ENCODE measurements at places on chromosomes 5 and 9.

DNA sequence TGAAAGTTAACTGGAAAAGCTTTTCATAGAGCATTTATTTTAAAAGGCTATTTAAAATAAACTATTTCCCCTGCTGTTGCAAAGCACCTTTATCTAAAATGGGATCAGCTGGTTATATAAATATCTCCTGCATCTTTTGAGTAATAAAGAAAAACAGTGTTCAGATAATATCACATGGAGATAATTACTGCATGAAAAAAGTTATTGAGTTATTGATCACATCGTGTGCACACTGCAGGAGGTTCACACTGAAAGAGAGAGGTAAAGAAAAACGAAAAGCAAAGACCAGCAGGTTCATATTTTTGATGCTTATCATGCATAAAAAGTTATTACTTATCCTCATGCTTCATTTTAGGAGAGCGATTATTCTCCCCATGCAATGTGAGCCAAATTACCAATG lies 55.4 kb upstream of the OTP start:
- no peak for DNase-seq

GRCh38 chr5:137446615-137447014 lies 52.5 kb downstream of the SPOCK1 start:
- DNase-seq: no peak

- no peak for DNase-seq
Measured at GRCh38 chr5:64318175-64318574, 152.5 kb downstream of the RNF180 start.

DNA sequence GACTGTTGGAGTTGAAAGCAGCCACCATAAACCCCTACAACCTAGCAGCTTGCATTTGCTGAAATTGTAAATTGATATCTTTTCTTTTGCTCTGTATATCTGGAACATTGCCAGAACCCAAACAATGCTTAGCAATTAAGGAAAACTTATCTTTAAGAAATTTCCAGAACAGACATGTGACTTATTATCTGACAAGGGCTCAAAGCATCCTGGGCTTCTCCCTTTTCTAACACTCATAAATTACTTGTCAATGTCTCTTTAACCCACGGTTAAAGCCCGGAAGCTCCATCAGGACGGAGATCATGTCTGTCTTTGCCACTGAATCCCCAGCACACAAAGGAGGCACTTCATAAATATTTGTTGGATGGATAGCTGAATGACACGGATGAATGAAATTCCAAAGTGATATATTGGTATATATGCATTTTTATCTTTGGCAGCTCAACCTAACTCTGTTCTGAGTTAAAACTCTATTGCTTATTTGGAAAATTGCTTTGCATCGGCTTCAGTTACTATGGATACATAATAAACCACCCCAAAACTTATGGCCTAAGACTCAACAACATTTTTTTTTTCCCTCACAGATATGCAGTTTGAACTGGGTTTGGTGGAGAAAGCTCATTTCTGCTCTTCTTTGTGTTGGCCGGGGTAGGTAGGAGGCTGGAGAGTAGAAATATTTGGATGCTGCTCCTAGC lies 103.1 kb upstream of the CLINT1 start:
- no peak for DNase-seq

GRCh38 chr5:61232490-61233050 lies 70.3 kb upstream of the SMIM15 start:
- DNase-seq: peak; percentile 59

- no peak for DNase-seq
Measured at GRCh38 chr9:35994959-35995358, 37.0 kb upstream of the OR2S2 start.

DNA sequence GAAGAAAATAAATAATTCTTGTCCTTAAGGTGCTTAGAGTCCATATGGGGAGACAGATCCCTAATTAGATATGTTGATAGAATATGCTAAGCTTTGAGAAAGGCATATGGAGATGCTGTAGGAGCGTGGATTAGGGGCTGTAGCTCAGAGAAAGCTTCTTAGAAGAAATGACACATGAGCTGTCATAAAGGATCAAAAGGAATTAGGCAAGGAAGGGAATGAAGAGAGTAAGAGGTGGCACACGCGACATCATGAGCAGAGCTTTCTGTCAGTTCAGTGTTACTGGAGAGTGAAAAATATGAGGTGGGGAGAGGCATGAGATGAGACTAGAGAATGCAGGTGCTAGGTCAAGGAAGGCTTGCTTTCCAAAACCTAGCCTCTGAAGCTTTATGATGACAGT lies 118.6 kb downstream of the KIAA0825 start:
- no peak for DNase-seq

DNA sequence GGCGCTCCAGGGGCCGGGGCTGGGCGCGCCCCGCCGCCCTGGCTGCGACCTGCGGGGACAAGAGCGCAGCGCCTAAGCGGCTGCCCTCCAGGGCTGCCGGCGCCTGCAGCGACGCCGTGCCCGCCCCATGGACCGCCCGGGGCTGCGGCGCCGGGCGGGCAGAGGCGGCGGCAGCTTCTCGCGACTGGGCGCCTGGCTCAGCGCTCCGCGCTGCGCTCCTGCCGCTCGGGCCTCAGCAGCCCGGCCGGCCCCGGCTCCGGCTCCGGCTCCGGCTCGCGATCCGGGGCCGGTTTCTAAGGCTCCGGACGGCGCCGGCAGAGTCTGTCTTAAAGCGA lies at the start of gene PITX1:
PITX1 (minus strand) TSS at position 328 of the 335 bp plus-strand sequence. CDS start 347 bp downstream, outside the sequence.
- no peak for DNase-seq

DNA sequence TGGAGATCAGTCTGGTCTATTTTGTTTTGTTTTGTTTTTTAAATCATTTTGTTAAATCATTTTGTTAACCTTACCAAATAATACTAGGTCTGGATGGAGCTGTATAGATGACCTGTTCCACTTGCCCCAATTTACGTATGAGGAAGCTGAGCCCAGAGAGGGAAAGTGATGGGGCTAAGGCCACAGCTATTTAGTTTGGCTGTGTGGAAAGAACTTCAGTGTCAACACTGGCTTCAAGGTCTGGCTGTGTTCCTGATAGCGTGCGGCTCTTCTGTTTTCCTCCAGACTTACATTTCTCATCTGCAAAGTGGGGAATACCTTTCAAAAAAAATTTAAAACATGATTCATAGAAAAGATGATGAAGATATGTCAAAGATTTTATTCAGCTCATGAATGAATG lies 112.5 kb downstream of the PTTG1 start:
- no peak for DNase-seq

DNA sequence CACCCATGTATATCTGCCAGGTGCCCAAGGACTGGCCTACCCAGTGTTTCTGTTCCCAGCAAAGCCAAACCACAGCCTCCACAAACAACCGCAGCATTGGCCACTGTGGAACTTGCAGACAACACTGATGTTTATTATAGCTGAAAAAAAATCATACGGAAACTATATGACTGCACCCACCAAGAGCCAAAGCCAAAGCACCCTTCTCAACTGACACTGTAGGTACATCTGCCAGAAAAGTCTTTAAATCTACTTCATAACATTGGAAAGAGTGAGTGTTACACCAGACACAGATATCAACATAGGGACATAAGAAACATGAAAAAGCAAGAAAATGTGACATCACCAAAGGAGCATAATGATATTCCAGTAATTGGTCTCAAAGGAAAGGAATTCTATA lies 428.0 kb downstream of the PSAT1 start:
- no peak for DNase-seq

- DNase-seq: no peak
Measured at GRCh38 chr9:93592643-93593021, 16.2 kb downstream of the PHF2 start.

GRCh38 chr9:115413304-115413703 lies 295.3 kb upstream of the TNC start:
- no peak for DNase-seq

DNA sequence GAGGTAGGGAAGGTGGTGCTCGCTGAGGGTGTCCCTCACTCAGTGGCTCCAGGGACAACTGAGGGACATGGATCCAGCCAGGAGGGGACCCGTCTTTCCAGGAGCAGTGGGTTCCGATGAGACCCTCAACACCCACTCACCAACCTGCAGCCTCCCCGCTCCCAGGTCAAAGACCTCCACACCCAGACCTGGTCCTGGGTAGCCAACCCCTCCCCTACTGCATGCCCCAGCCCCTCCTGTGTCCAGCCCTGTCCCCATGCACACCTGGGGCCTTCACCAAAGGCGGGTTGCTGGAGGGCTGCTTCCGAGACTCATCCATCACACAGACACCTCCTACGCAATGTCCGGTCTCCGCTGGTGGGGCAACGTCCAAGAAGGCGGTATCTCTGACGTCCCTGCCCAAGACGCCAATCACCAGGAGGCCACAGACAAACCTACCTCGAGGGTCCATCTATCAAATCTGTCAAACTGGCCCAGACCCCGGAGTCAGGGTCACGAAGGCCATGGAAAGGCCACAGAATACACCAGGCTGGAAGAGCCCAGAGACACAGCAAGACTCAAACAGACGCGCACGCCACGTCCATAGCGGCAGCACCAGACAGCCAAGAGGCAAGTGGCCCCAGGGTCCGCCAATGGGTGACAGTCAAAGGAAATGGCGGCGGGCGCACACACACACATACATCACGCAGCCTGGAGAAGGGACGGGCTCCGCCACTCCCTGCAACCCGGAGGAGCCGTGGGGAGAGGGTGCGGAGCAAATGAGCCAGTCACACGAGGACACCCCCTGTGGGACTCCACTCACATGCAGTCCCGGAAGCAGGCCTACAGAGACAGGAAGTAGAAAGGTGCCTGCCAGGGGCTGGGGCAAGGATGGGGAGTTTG lies 10.8 kb downstream of the NACC2 start:
- no peak for DNase-seq

GRCh38 chr5:116944183-116944582 lies 369.6 kb upstream of the SEMA6A start:
- DNase-seq: peak; percentile 31

- DNase-seq: peak; percentile 4
Measured at GRCh38 chr9:80632041-80632440, 1057.3 kb downstream of the TLE1 start.

DNA sequence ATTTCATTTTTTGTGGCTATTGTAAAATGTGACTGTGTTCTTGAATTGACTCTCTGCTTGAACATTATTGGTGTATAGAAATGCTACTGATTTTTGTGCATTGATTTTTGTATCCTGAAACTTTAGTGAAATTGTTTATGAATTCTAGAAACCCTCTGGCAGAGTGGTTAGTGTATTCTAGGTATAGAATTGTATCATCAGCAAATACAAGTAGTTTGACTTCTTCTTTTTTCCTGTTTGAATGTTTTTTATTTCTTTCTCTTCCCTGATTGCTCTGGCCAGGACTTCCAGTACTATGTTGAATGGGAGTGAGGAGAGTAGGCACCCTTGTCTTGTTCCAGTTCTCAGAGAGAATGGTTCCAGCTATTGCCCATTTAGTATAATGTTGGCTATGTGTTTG lies 88.8 kb upstream of the HMHB1 start:
- no peak for DNase-seq

GRCh38 chr9:124346347-124347163 lies 68.7 kb downstream of the PSMB7 start:
- DNase-seq: no peak

DNA sequence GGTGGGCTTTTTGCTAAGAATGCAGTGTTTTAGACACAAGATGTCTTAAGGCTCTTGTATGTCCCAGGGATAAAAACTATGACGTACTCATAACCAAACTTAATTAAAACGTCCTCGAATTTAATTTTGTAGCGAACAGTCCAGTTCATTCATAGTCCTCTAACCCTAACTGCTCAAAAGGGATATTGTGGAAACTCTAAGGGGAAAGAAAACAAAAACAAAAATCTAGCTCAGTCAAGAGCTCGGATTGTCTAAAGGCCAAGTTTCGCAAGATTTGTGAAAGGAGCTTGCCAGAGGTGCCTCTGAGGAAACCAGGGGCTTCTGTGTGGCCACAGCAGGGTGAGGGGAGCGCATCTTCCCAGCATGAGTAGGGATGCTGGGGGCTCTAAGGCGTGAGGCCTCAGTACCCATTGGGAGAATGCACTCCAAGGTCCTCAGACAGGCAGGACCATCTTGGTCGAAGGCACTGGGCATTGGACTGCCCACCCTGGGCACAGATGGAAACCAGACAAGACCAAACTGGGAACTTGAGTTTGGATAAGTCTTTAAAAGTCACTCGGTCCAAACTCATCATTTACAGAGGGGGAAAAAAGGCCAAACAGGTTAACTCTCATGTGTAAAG lies 71.8 kb downstream of the PRRT1B start:
- DNase-seq: no peak

- DNase-seq: no peak
Measured at GRCh38 chr5:93576994-93577853, 3.8 kb downstream of the NR2F1-AS1 start.

DNA sequence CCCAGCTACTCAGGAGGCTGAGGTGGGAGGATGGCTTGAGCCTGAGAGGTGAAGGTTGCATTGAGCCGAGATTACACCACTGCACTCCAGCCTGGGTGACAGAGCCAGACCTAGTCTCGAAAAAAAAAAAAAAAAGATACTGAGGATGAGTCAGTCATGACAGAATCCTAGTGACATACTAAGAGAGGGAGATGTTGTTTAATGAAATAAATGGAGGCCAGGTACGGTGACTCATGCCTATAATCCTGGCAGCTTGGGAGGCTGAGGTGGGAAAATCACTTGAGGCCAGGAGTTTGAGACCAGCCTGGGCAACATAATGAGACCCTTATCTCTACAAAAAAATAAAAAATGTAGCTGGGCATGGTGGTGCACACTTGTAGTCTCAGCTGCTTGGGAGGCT lies 107.2 kb downstream of the ZFAND5 start:
- DNase-seq: no peak

- peak; percentile 10 for DNase-seq
Measured at GRCh38 chr9:88011005-88011766, 36.9 kb upstream of the CDK20 start.

- DNase-seq: no peak
Measured at GRCh38 chr5:59178482-59178881, 595.6 kb downstream of the RAB3C start.

DNA sequence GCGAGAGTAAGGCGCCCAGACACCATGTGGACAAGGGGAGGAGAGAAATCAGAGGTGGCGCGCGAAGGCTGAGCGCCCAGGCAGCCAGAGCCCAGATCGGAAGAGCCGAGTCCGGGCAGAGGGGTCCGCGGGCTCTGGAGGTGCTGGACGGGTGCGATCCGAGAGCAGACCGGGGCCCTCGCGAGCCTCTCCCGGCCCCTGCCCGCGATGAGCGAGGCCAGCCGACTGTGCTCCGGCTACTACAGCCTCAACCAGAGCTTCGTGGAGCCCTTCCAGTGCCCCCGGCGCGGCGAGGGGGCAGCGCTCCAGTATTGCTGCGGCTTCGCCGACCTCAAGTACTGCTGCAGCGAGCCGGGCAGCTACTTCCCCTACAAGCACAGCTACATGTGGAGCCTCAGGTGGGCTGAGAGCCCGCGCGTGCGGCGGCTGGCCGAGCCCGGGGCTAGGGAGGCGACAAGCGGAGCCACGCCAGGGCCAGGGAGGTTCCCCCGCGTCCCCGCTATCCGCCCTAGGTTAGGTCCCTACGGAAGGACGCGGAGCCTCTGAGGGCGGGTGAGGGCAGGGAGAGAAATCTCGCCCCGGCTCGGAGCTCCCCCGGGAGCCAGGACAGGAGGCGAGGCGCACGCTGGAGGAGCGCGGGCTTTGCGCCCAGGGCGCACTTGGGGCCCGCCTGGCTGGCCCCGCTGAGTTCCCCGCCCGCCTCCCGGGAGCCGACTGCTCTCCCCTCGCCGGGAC lies at the start of gene SHISAL2B:
SHISAL2B (plus strand) TSS at position 87 of the 735 bp plus-strand sequence; CDS start at position 208, 121 bp downstream.
- DNase-seq: no peak

All from fibroblast of skin of right quadriceps (primary cell).